ENCODE measurements at places on chromosomes 11 and 22.
A peak's percentile ranks its signal among the peaks of the same experiment; 100 is the strongest.

GRCh38 chr11:17610085-17610894 lies 63.2 kb downstream of the OTOG start:
- DNase-seq: no peak

- no peak for DNase-seq
Observed at GRCh38 chr11:103125462-103125861, 16.2 kb downstream of the DYNC2H1 start.

GRCh38 chr11:44592125-44592940 lies 26.9 kb downstream of the CD82 start:
- DNase-seq: no peak

GRCh38 chr11:94049351-94049750 lies 28.2 kb downstream of the HEPHL1 start:
- no peak for DNase-seq

DNA sequence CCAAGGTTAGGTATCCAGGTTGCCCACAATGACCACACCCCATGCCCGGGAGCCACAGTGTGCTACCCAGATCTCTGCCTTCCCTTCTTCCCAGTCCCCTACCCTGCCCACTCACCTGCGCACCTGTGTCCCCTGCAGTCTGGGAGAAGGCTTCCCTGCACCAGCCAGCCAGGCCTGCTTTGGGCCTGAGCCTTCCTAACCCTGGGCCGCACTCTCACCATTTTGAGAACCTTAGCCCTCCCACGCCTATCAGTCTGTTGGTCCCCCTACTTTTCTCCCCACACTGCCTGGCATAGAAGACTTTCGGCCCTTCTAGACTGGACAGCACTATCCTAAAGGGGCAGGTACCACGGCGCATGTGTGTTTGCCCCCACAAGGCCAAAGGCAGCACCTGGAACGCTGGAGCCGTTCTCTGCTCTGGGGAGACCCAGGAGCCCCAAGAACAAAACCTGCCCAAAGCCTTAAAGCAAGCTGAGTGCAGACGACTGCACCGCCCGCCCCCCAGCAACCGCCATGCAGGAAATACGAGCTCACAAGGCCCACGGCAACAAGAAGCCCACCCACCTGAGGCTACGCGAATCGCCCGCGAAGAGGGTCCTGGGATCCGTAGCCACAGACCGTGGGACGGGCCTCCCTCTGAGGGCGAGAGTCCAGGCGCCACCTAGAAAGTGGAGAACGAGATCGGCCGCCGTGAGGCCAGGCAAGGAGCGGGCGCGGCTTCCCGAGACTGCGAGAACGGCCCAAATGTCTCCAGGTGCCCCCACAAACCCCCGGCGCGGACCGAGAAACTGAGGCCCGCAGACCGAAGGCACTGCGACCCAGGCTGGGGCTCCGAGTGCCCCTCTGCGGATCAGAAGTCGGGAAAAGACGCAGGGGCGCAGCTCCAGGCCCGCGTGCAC lies 546 bp downstream of the GNB1L start:
- DNase-seq: peak; percentile 22

DNA sequence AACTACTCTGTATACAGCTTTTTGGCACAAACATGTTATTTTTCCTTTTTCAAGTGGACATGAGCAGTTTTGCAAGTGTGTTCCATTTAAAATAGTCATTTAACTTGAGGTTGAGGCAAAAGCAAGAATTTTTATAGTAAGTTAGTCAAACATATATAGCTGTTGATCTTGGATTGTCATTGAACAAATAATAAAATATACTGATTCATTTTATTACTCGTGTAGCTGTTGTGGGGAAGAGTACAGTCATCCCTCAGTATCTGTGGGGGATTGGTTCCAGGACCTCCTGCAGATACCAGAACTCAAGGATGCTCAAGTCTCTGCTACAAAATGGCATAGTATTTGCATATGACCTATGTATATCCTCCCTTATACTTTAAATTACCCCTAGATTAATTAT lies 45.3 kb downstream of the EXT2 start:
- DNase-seq: no peak

GRCh38 chr11:60889869-60890311 lies 16.5 kb downstream of the PRPF19 start:
- no peak for DNase-seq

DNA sequence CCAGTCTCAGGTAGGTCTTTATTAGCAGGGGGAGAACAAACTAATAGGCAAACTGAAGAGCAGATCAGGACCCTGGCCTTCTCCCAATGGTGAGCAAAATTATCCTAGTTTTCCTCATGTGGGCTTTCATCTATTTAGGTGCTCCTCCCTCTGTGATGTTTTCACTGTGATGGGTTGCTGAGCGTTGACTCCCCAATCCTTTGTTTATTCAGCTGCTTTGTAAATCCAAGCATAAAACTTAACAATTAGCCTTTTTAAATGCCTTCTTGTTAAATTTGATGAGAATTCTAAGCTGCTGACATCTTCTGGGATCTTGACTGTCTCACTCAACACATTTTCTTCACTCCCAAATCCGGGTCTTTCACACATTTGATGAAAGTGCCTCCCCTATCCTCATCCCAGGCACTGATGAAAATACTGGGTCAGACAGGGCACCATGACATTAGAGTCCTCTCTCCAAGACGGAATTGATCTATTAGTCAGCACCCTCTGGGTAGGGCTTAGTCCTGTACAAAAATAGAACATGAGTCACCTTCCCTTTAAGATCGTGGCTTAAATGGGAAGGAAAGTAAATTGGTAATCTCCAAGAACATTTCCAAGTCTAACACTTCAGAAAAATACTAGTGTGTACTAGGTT lies 199.3 kb upstream of the ISX start:
- no peak for DNase-seq

- no peak for DNase-seq
Observed at GRCh38 chr11:89490981-89491690, at the start of gene NOX4. TSS of gene NOX4 (minus strand) at chr11:89491375. CDS start at chr11:89491246, 129 bp downstream.

DNA sequence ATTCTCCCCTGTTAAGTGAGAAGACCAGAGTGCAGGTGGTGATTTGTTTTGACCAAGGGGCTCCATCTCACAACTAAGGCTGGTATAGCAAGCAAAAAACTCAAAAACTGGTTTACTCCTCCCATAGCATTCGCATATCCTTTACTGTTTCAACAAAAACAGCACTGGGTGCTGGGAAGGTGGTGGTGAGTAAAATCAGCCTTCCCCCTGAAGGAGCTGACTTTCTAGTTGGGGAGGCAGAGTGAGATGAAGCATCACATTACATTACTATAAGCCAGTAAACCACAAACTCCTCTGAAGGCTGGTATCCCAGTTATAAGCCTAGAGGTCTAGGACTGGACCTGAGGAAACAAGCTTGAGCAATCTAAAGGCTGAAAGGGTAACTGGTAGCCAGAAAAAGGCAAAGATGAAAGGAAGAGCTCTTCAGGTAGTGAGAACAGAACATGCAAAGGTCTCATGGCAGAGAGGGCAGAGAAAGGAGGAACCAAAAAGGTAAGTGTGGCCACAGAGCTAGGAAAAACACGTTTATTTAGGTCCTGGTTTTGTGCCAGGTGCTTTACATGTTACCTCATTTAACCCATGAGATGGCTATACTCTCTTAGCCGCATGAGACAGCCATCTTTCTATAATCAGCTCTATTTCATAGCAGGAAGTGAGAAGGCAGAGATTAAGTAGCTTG lies 22.3 kb downstream of the TMEM123 start:
- peak; percentile 34 for DNase-seq

DNA sequence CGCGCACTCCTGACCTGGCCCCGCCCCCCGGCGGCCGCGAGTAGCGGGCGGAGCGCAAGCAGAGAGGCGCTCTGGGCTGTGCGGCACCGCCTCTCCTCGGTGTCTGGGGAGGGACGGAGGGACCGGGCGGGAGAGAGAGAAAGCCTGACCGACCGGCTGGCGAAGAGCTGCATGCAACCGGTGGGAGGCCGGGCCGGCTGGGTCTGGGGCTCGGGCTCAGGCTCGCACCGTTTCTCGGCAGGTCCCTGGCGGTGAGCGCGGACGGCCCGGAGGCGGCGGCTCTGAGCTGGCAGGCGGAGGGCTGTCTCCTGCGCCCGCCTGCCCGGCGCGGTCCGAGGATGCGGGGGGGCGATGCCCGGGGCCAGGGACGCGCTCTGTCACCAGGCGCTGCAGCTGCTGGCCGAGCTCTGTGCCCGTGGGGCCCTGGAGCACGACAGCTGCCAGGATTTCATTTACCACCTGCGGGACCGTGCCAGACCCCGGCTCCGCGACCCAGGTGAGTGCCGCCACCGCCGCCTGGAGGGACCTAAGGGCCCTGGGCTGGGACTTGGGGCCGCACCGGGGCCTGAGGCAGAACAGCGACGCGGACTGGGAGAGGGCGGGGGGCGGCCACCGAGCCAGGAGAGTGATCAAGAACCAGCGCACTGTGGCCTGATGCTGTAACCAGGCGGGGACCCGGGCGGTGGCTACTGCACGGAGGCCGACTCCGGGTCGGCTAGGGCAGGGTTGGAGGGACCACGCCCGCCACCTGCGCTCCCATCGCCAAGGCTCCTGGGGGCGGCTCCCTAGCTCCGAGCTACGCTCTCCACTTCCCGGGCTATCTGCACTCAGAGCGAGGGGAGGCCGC lies at the start of gene SYT9:
SYT9 (plus strand) TSS at position 69 of the 847 bp plus-strand sequence; CDS start at position 352, 283 bp downstream.
- peak; percentile 63 for DNase-seq

DNA sequence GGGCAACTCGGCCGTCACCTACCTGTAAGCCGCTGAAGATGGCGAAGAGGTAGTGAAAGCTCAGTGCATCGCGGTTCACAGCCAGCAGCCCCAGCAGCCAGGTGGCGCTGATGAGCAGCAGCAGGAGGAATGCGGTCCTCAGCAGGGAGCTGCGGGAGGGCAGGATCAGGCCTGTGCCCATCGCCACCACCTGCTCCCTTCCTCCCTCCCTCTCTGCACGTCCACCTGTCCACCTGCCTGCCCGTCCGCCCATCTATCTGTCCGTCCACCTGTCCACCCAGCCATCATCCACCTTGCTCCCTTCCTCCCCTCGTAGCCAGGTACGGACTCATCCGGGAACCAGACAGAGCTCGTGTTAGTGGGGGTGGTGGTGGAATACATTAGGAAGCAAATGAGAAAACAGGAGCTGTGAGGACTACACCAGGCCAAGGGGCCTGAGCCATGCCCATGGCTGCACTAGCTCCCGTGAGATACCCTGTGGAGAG lies 32.2 kb downstream of the TRMU start:
- peak; percentile 85 for DNase-seq

DNA sequence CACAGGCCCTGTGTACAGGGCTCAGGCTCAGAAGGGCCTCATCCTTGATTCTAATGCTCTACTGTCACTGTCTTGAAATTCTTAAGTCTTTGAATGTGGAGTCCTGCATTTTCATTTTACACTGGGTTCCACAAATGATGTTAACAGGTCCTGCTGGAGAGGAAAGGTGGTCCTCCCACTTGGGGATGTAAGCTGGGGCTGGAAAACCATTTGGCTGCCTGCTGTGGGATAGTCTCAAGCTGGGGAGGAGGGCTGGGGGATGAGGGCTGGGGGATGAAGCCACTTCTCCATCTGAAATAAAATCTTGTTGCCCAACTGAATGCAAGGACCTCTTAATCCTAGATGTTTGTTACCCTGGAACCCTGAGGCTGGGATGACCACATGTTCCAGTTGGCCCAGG lies 423.0 kb downstream of the TENM4 start:
- DNase-seq: no peak

DNA sequence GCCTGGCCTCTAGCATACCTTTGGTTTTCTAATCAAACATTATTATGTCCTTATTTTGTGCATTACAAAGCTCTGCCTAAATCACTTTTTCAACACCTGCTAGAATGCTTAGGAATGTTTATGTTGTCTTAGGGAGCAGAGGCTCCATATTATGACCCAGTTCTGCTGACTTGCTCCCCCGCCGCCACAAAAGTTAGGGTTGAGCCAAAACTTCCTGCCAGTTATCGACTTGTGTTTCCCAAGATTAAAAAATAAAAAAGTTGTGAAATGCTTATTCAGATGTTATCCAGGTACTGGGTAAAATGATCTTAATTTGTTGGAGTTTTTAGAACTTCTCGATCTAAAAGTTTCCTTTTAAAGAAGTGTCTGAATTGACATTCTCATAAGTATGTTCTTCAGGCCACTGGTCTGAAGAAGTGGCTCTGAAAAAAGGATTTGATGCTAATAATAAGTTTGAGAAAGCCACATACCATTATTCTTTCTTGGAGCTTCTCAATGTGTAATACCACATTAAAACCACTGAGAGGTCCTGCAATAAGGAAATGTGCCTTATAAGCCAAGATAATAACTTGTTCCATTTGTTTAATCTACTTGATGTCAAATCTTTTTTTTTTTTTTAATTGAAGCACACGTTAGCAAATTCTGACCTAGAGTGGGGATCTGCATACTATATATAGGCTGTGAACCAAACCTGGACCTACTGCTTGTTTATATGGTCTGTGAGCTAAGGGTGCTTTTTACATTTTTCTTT lies 2.2 kb downstream of the RNF185 start:
- DNase-seq: no peak

GRCh38 chr11:70608568-70609470 lies 210.5 kb downstream of the CTTN start:
- DNase-seq: no peak
